ENCODE measurements at places on chromosomes 11 and 22.

- H3K27ac ChIP-seq, result no peak overlapping the region
- no peaks in the 10 kb centered on the region for H3K4me1 ChIP-seq
- H3K27me3 ChIP-seq, result no peaks in the 10 kb centered on the region
These were observed 34.8 kb downstream of the JHY start for GRCh38 chr11:122917311-122917710.

DNA sequence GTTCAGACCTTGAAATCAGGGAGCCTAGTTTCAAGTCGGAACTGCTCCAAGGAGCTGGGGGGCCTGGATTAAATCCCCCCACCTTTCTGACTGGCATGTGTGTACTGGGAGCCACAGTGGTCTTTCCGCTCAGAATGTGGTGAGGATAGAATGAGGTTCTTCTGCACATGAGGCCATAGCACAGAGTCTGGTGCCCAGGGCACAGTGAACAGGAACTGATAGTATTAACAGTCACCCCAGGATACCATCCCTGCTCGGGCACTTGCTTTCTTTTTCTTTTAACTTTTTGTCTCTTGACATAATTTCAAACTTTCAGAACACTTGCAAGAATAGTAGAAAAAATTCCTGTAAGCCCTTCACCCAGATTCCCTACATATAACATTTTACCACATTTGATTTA lies 28.8 kb downstream of the LMO1 start:
- H3K4me3 ChIP-seq, result no peak overlapping the region
- no peak overlapping the region for H3K27ac ChIP-seq
- no peaks in the 10 kb centered on the region for H3K4me1 ChIP-seq
- no peaks in the 10 kb centered on the region for H3K36me3 ChIP-seq
- H3K27me3 ChIP-seq, result no peaks in the 10 kb centered on the region
- DNase-seq, result no peak

DNA sequence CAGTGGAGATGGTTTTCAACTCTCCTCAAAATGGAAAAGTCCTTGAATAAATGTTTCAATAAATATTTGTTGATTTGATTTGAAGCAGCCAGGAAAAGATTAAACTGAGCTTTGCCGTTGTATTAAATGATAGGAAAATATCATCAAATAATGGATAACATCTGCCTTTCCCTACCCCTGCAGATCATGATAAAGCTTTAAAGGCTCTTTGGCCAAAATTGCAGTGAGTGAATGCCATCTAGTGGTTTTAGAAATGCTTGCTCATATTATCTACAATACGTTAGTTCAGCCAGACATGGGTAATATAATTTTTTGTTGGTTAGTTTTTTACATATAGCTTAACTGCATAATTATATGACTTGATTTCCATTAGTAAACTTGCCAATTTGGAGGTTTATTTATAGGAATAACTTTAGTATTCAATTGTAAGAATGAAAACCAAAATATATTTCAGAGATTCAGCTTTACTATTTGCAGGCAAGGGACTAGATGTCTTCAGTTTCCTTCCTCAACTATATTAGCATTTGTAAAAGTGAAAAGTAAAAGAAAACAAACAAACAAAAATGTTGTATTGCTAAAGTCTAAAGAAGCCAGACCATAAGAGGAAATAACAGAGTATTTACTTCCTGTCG lies 159.2 kb downstream of the MSANTD4 start:
- DNase-seq, result peak; percentile 79
- no peak overlapping the region for H3K27ac ChIP-seq
- no peaks in the 10 kb centered on the region for H3K4me1 ChIP-seq
- no peak overlapping the region for H3K4me3 ChIP-seq

DNA sequence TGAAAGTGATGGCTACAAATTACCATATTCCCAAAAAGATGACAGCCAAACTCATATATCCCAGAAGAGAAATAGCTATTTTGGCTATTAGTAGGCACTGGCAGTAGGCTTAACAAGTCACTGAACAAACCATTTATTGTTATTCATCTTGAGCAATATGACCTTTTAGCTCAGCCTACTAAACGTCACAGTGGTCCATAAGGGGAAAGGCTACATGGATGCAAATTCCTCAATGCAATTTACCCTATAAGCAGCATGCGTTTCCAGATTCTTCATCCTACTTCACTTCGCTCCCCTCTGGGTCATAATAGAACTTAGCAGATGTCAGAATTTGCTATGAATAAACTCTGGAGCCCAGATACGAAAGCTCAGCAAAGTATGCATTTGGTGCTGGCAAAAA lies 114.0 kb downstream of the SIK3 start:
- no peaks in the 10 kb centered on the region for H3K27me3 ChIP-seq
- DNase-seq, result no peak

- peaks cover 27% of the 10 kb centered on the region for H3K4me1 ChIP-seq
- peak overlapping the region; percentile 56 for H3K4me3 ChIP-seq
- no peaks in the 10 kb centered on the region for H3K36me3 ChIP-seq
These were observed 2.8 kb downstream of the CHADL start for GRCh38 chr22:41237707-41238569.

All from stomach (tissue), 19 donors.